ENCODE measurements at places on chromosomes 7 and 10. TPM values are rescaled to one million over a fixed set of nuclear protein-coding genes. Genes with fewer than 3 reads are reported as not detected.

The LGI1 gene
- polyA plus RNA-seq = 1.4 TPM

The MYH16 gene
- polyA plus RNA-seq = not detected

- DNase-seq = no peak
These were observed 8.1 kb upstream of the POLD2 start for GRCh38 chr7:44131173-44132029.

GRCh38 chr10:71459513-71459912 lies 62.8 kb downstream of the CDH23 start:
- no peak for DNase-seq

- DNase-seq = no peak
These were observed 18.7 kb downstream of the SEC24C start for GRCh38 chr10:73762915-73763314.

GRCh38 chr10:3926258-3926657 lies 141.2 kb upstream of the KLF6 start:
- DNase-seq = no peak

The ACADSB gene
- 21.7 TPM for polyA plus RNA-seq

- DNase-seq = no peak
These were observed 236.3 kb downstream of the ZMYND11 start for GRCh38 chr10:371515-371914.

DNA sequence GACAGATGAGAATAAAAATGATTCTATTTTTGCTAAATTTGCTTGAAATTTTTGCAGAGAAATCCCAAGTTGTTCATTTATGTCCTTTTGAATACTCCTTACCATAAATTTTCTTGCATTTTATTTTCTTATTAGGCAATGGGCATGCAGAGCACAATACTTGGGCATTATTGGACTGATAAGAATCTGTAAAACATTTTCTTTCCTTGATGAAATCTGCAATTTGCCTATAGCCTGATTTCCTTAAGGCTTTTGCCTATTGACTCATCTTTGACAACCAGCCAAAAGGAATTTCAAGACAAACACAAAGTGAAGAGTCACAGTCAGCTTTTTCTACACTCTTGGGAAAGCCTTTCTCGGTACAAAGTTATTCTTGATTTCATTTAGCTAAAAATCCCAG lies 30.5 kb upstream of the GNAT3 start:
- no peak for DNase-seq

DNA sequence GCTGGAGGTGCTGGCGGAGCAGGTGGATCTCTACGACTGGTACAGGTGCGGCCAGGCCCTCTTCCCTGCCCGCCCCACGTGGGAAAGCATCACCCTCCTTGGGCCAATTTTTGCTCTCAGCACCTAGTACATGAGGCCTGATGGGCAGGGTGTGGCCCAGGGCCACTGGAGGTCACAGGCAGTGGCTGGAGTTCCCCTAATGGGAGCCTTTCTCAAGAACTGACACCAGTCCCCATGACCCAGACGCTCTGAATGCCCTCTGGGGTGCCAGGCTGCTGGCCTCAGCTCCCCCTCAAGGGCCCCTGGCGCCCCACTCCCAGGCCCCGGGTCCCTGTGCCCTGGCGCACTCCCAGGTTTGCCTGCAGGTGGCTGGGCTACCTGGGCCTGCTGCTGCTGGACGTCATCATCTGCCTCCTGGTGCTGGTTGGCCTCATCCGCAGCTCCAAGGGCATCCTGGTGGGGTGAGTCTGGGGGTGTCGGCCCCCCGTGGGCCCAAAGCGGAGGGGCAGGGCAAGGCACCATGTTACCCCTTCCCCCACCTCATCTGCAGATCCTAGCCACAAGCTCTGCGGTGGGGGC lies 15.9 kb downstream of the TTYH3 start:
- no peak for DNase-seq

GRCh38 chr10:124798364-124798763 lies 3.3 kb upstream of the ABRAXAS2 start:
- DNase-seq = no peak

- no peak for DNase-seq
These were observed 32.2 kb downstream of the MRPS33 start for GRCh38 chr7:140982508-140982907.

The ENKUR gene
- not detected for polyA plus RNA-seq

The RNF32 gene
- polyA plus RNA-seq = not detected
